Mucosa of descending colon (tissue), 3 donors: ENCODE measurements at places on chromosomes 12 and 14. TPM values are rescaled to one million over a fixed set of nuclear protein-coding genes. Genes with fewer than 3 reads are reported as not detected.

GRCh38 chr12:13173012-13173932 is 23.3 kb upstream of the EMP1 start:
- DNase-seq, result no peak

DNA sequence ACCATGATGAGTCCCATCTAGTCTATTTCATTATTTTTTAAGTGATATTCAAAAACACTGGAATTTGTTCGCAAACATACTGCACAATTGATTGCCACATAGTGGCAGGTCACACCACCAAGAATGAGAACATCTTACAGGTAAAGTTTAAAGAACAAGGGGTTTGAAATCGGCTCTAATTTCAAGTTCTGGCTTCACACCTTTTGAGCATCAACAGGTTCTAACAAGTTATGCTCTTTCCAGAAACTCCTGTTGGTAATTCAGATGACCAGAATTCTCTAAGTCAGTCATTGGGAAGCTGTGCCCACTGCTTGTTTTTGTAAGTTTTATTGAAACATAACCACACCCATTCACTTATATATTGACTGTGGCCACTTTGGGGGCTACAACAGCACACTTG is 336.3 kb downstream of the FUT8 start:
- no peak for DNase-seq

DNA sequence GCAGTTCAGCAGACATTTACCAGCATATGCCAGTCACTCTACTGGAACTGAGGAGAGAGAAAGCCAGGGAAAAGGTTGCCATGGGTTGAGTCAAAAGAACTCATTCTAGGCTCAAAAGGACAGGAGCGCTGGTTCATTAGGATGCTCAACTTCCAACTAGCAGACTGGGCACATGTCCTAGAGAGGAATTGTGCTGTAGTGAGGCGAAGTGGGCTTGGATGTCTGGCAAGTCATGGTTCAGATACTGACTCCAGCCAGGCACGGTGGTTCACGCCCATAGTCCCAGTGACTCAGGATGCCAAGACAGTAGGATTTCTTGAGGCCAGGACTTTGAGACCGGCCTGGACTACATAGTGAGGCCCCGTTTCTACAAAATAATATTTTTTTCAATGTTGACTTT is 281.5 kb downstream of the CACNA1C start:
- DNase-seq, result no peak

DNA sequence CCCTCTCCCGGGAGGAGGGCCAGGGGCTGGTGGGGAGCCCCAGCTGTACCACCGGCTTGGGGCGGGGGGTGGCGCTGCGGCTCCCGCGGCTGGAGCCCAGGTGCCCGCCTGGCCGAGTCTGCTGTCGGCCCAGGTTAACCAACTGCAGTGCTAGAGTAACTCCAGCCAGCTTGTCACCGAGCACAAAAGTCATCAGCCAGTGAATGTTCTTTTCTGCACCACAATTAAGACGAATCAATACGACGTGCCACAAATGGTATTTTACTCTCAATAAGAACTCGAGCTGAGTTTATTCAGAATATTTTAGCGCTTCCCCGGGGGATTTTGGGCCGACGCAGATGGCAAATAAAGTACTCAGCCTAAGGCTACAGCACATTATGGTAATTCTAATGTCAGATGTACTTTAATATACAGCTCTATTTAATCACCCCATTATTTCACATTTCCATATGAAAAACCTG is 83.2 kb downstream of the BCL11B start:
- no peak for DNase-seq

DNA sequence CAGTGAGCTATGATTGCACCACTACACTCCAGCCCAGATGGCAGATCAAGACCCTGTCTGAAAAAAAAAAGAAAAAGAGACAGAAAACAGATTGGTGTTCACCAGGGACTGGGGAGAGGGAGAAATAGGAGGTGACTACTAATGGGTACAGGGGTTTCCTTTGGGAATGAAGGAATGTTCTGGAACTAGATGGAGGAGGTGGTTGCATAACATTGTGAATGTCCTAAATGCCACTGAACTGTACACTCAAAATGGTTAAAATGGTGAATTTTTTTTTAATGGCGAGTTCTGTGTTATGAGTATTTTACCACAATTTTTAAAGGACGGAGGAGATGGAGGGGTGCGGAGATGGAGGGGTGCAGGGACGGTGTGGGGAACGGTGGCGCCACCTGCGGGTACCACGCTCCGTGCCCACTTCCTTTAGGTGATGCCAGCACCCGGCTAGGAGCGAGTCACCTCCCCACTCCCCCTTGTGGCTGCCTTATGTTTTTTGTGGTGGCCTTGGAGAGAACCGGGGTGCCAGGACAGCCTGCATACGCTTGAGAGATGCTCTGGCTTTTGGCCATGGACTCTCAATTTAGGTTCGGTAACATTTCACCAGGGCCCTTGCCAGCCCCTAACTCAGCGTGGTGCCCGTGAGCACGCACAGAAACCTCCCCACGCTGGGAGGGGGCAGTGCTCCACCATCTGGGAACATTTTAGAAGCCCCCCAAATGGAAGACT is 16.1 kb downstream of the UBC start:
- peak; percentile 74 for DNase-seq

DNA sequence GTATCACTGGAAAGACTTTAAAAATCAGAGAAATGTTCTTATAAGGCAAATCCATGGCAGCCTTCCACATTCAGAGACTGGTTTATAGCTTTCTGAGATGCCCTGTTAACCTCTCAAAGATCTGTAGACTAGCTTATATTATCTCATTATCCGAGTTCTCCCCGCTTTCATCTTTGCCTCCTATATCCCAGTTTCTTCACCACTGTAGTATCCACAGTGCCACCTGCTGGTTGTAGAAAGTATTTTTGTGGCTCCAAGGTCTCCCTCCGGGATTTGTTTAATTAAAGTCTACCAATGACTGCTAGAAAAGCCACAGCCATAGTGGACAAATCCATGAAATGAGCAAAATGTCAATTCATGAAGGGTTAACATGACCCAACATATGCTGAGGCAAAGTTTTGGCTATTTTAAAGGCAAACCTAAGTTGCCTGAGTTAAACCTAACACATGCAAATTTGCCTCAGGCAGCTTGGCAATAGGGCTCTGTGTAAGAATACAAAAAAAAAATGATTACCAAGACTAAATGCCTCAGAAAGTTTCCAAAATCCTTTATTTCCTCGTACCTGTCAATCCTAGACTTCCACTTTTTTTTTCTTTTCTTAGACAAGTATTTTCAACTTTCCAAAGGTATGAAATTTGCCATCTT is 218.8 kb upstream of the BMP4 start:
- DNase-seq, result no peak

- DNase-seq, result no peak
These were observed 13.0 kb upstream of the MFAP5 start for GRCh38 chr12:8675591-8676036.

GRCh38 chr12:58873496-58873895 is 46.8 kb downstream of the LRIG3 start:
- no peak for DNase-seq

- no peak for DNase-seq
These were observed 17.1 kb downstream of the MRPL42 start for GRCh38 chr12:93484315-93484981.

The ALDH2 gene
- total RNA-seq, result 304 TPM

The CCDC60 gene
- total RNA-seq, result 2.9 TPM

The CACNA2D4 gene
- 3.9 TPM for total RNA-seq

The CCDC88C gene
- total RNA-seq, result 30.1 TPM

The ZC2HC1C gene
- total RNA-seq, result 4.8 TPM

The SERPINA4 gene
- not detected for total RNA-seq

The ZNF891 gene
- total RNA-seq, result 4.3 TPM
